ENCODE measurements at places on chromosomes 1 and 21.

DNA sequence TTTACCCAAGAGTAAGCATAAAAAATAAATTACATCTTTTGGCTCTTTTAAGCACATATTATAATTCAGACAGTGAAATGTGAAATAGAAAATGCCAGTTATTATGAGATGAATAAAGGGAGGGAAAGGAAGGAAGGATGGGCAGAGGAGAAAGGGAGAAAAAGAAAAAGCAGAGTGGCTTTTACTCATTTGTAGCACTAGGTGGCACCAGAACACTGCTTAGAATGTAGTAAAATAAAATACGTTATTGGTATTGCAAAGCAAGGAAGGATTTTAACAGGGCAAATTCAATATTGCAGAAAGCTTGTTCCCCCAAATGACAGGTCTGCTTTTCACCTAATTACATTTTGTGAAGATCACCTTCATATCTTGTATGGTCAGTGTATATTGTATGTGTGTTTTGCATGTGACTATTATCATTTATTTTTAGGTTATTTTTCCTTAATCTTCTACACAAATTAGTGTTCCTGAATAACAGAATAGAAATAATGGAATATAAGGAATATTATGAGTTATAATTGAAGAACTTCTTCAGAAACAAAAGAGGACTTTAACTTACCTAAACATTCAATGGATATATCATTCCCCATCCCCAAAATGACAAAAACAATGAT is 9.1 kb upstream of the PCNX2 start:
- no peak for DNase-seq

GRCh38 chr1:168709405-168710363 is 19.3 kb downstream of the DPT start:
- DNase-seq: no peak

DNA sequence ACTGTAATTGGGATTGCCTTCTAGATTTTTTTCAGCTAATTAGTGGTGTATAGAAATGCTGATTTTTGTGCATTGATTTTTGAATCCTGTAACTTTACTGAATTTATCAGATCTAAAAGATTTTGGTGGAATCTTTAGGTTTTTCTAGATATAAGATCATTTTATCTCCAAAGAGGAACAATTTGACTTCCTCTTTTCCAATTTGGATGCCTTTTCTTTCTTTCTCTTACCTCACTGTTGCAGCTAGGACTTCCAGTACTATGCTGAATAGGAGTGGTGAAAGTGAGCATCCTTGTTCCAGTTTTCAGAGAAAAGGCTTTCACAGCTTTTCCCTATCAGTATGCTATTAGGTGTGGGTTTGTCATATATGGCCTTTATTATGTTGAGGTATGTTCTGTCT is 53.6 kb downstream of the TESK2 start:
- no peak for DNase-seq

DNA sequence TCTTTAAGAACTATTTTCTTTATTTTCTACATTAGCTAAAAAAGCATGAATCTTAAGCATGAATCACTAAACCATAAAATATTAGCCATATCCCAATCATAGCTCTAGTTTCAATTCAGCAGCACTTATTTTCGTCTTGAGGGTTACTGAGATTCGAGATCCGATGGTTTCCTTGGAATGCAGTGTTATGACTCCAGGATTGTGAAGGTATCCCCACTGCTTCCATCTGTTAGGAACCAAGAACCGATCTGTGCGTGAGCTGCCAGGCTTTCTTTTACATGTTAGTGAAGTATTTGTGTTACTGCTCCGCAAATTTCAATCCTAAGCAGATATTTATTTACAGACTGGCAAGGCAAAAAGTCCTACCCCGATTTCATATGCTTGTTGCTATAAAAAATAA is 18.8 kb downstream of the TNFRSF9 start:
- DNase-seq: no peak

- DNase-seq: no peak
These were observed 199.4 kb upstream of the HMCN1 start for GRCh38 chr1:185534801-185535200.

GRCh38 chr1:6384962-6385361 is 8.6 kb downstream of the ACOT7 start:
- DNase-seq: no peak

DNA sequence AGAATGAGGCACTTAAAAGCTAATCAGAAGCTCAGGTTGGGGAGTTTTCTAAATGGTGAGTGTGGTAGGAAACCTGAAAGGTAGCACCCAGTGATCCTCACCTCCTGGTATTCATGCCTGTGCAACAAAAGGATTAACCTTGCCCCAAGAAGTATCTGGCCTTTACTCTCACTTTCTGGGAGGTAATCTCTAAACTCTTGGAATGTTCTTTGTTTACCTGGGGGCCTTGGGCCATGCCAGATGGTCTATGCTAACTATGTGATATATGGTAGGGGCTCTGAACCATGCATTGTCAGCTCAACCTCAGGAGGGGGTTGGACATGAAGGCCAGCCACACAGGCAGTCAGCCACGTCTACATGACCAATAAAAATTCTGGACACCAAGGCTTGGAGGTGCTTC is 24.4 kb upstream of the TRIM33 start:
- no peak for DNase-seq

DNA sequence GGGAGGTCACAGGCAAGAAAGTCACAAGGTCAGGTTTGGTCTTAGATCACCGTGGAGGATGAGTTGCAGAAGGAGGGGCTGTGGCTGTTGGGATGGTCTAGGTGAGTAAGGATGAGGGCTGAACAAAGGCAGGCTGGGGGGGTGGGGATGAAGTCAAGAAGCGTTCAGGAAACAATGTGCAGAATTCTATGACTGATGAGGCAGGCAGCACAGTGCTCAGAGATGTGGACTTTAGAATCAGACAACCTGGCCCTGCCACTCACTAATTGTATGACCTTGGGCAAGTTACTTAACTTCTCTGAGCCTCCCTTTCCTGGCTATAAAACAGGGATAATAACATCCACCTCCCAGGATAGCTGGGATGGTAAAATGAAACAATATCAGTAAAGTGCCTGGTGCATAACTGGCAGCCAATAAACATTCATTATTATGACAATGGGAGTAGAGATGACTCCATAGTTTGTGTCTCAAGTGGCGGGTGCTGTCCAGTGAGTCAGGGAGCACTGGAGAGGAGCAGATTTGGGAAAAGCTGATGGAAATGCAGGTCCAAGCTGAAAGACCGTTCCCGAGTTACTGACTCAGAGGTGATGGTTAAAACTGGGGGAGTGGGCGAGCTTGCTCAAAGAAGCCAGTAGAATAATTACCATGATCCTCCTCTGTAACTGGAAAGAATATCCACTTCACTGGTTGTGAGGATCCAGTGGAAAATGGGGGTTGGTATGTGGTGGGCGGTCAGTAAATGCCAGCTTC is 2.1 kb downstream of the TIE1 start:
- DNase-seq: no peak

DNA sequence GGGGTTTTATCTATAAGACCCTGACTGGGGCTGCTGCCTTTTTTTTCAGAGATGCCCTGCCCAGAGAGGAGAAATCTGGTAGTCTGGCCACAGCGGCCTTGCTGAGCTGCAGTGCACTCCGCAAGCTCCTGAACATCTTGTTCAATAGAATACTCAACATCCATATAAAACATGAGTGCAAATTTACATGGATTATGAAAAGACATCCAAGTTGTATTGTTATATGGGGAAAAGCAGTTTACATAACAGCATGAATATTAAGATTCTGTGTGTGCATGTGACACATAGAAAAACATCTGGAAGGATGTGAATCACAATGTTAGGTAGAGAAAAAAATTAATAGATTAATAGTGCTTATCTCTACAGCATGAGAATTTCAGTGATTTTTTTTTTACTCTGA is 16.4 kb downstream of the COG2 start:
- no peak for DNase-seq

GRCh38 chr1:204950353-204951001 is 79.8 kb downstream of the NFASC start:
- DNase-seq: no peak

DNA sequence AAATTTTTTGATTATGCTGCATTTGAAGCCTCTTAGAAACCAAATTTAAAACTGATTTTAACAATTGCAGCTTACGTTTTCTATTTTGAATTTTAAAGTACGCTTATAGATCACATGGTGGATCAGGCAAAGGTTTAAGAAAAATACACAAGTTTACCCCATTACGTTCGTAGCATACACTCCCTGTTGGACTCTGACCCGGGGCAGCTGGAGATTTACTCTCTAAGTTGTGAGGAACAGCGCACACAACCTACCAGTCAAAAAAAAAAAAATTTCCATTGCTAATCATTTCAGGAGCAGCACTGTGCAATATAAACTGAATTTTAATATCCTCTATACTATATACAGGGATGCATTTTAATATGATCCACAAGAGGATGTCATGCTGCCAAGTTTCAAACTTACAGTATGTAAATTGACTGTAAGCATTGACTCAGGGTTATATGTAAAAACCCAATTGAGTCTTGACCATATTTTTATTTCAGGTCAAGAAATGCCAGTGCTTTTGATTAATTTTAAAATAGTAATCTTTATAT is 20.4 kb downstream of the CSDE1 start:
- DNase-seq: no peak

DNA sequence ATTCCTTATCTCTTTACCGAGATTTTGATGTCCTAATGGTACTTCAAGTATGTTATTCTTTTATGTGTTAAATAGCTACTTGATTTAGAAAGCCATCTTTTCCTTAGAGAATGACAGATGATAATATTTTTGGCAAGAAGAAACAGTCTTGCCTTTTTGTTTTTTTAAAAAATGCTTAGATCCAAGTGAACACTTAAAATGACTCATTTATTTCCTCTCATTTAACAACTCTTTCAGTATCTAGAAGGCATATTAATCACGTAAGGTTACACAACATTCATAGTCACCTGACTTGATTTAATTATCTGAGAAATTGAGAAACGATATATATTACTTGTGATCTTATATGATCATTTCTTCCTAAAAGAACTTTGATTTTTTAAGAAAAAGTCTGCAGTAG is 52.4 kb downstream of the SUCO start:
- DNase-seq: no peak

DNA sequence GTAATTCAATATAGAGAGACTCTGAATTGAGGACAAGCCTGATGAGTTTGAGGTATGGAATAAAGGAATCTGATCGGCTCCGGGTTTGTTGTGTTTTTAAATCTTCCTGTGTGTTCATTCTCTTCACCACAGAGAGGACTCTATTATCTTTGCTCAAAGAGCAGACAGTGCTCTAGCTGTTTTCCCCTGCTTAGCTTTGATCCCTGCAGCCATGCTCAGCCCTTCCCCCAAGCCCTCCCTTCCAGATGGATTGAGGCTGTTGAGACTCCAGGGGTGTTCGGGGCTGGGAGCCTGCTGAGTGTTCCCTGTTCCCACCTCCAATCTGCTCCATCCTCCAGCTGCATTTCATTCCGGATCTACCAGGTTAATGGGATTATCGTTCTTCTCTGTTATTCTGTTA is 74.2 kb upstream of the CXADR start:
- no peak for DNase-seq

DNA sequence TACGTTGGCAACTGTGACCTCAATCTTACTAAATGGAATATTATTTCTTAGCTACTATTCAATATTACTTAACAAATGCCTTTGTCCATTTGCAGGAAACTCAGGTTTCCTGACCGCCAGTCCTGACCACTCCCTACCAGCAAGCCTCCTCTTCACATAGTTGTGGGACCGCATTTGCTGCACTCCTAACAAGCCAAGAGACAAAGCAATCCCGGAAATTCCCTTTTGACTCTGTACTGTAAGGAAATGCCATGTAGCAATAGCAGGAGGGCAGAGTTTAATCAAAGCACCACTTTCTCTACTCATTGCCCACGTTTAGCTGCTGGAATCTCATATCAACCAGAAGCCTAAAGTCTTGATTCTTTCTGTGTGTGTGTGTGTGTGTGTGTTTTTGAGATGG is 28.1 kb upstream of the ACBD6 start:
- DNase-seq: no peak

DNA sequence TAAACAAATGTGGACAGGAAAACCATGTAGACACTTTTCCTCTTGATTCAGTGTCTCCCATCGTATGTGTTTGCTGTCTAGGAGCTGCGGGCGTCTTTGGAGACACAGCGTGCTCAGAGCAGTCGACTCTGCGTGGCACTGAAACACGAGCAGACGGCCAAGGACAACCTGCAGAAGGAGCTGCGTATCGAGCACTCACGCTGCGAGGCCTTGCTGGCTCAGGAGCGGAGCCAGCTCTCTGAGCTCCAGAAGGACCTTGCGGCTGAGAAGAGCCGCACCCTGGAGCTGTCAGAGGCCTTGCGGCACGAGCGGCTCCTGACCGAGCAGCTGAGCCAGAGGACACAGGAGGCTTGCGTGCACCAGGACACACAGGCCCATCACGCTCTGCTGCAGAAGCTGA is 27.2 kb upstream of the DIP2A start:
- no peak for DNase-seq

- no peak for DNase-seq
These were observed 98.9 kb upstream of the RGS18 start for GRCh38 chr1:192059407-192059806.

DNA sequence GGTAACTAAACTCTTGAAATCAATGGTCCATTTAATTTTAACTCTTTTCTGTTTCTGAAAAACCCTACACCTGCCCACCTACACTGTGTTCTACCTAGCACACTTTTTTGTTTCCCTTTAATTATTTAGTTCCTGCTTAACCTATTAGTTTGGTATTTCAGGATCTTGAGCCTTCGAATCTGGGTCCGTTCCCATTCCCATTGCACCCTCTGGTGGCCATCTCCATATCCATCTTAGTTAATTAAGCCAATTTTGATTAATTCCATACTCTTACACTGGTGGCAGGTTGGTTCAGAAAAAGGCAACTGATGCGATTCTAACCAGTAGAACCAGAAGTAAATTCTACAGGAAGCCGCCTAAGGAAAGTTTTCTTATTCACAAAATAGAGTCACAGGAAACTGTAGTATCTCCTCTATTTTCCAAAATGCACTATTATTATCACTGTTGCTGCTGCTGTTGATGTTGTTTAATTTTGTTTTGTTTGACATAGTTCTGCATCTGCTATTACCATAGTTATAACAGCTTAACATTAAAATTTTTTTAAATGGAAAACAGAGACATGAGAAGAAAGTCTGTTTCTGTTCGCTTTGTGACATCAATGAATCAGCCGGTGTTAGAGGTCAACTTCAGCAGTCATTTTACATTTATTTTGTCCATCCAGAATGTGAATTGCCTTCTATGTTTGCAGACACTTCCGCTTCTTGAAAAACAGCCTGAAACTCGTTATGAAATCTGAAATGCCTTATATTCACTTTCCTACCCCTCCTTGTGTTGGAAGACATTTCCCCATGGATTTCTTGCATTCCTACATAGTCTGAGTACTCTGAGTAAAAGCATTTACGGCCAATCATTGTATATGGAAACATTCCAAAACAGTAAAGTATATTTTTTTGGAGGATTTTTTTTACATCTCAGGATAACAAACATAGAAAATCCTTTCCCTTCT is 115.5 kb upstream of the NCAM2 start:
- DNase-seq: no peak

GRCh38 chr1:226903819-226904716 is 33.7 kb downstream of the PSEN2 start:
- no peak for DNase-seq

- DNase-seq: no peak
These were observed 125.9 kb downstream of the HFM1 start for GRCh38 chr1:91278754-91279153.
